HFFc6 (cell line): ENCODE measurements at places on chromosomes 12 and 14.

GRCh38 chr12:66013224-66013623 is 117.3 kb downstream of the LLPH start:
- DNase-seq, result no peak

DNA sequence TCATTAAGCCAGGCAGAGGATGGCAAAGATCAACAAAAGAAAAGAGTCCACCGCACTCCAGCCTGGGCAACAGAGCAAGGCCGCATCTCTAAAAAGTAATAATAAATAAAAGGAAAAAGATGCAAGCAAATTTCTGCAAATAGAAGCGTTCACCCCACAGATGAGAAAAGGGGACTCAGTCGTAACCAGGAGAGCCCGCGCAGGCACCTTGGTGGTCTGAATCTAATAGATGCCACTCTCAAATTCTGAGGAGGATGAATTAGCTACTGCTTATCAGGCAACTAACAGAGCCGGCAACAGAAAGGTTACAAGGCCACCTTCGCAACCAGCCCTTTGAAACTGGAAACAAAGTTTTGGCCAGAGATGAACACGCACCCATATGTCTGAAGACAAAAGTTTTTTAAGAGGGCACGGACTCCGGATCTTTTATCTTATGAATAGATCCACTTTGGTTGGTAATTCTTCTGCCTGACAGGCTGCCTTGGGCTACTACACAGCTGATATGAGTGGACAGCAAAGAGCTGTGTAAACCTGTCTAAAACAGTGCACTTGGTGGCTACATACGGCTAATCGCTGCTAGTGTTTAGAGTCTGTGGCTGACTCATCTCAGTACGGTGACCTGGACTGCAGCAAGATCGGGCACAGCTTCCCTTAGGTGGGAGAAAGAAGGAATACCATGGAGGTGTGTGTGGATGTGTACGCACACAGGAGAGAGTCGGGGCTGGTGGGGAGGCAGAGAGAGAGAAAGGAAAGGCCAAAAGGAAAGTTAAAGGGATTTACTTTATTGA is 32.9 kb upstream of the TTC7B start:
- DNase-seq, result no peak

- DNase-seq, result no peak
These were observed 584.8 kb downstream of the ETNK1 start for GRCh38 chr12:23209793-23210192.

DNA sequence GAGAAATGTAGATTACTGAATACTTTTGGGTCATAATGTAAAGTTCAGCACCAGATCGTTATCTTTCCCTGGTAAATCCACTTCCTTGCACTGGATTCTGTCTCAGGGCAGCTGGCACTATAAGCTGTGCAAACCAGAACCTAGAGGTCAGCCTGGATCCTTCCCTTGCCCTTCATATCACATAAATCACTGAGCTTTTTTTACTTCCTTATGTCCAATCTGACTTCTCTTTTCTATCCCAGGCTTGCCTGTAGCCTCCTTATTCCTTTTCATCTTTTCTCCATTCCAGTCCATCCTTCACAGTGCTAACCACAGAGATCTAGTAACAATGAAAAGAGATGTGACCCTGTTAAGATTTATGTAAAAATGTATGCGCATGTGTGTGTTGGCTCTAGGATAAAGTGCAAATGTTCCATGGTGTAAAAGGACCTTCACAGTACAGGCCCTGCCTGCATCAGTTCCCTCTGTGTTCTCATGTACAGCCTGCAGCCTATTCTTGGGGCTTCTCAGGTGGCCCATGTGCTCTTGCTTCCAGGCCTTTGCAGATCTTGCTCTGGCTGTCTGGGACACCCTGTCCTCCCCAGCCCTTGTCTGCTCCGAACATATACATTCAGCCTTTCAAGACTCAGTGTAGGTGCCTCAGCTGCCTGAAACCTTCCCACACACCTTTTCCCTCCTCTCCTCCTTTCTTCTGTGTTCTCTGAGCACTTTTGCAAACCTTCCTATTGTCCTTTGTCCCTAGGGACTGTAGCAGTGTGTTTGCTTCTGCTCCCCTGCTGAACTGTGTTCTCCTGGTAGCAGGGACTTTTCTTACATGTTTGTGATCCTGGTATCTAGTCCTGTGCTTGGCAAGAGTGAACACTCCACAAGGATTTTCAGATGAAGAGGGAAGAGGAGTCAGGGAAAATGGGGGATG is 30.0 kb downstream of the PELI2 start:
- DNase-seq, result no peak

- DNase-seq, result no peak
These were observed 30.4 kb downstream of the ARMH4 start for GRCh38 chr14:58121530-58122186.

GRCh38 chr12:108117163-108117849 is 11.8 kb upstream of the WSCD2 start:
- no peak for DNase-seq

DNA sequence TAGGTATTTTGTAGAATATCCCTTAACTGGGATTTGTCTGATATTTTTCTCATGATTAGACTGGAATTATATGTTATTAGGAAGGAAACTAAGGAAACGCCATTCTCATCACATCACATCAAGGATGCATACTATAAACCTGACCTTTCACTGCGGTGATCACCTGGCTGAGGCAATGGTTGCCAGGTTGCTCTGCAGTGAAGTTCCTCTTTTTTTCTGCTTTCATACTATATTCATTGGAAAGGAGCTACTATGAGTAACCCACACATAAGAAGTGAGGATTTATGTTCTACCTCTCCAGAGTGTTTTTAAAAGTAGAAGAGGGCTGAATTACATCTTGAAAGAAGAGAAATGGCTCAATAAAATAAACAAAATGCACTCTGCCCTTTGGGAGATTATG is 31.0 kb upstream of the GRIP1 start:
- no peak for DNase-seq

- no peak for DNase-seq
These were observed 62.1 kb upstream of the ESRRB start for GRCh38 chr14:76313852-76314251.

DNA sequence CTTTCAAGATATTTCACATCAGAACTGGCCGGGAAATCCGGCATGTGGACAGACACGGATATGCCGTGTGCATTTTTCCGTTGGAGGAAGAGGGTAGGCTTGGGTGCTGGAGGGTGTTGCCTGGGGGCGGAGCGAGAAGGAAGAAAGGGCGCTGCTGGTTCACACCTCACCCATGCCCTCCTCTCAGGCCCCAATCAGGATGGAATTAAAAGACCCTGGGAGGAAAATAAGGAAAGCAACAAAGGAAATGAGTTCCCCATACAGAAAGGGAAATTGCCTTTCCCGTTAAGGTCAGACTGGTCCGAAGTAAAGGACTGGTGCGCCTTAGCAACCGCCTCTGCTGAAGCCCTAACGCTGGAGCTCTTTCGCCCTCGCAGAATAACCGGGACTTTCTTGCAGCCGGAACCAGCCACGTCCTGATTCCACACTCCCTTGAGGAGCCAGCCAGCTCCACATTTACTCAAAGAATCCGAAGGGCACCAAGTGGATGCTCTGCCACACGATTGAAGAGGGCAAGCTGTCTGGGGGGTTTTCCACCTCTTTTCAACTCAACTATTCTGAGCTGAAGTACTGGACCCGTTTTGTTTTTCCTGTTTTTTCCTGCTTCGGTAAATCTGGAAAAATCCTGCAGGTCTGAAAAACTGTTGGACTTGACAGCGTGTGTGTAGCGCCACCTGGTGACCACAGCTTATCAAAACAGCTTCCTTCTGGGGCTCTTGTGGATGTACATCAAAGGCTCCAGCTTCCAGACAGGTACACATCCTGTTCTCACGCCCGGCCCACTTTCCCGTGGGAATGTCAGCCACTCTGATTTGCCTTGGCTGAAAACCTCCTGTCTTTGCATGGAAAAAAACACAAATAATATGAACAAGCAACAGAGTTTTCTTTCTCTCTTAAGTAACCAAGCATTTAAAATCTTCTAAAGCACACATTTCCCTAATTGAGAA is 37.6 kb upstream of the BCL2L14 start:
- DNase-seq, result peak; percentile 64

DNA sequence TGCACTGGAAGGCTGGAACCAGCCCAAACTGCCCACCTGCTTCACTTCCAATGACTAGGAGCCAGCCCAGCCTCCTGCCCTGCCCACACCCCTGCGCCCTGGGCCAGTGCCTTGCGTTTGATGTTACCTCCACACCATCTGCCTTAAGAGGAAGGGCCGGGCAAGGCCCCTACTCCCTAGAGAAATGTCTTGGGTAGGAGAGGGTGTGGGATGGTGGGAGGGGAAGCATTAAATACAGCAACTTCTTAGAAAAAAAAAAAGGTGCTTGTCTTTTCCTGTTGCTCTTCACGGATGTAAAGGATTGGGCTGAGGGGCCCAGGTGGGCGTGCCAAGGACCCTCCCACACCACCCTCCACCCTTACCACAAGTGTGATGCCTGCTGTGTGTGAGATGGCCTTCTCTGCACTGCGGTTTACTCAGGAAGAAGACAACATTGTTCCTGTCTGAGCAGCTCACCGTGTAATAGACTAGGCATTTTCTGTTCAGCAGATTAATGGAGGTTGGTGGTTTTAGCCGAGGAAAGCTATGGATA is 99.9 kb downstream of the NINJ2 start:
- no peak for DNase-seq

DNA sequence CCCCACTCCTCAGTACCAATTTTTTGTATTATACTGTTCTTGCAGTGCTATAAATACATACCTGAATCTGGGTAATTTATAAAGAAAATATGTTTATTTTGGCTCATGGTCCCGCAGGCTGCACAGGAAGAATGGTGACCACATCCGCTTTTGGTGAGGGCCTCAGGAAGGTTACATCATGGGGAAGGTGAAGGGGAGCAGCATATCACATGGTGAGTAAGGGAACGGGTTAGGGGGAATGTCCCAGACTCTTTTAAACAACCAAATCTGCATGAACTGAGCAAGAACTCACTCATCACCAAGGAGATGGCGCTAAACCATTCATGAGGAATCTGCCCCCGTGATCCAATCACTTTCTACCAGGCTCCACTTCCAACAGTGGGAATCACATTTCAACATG is 40.0 kb downstream of the OSBPL8 start:
- no peak for DNase-seq

GRCh38 chr14:53126731-53127130 is 26.4 kb downstream of the DDHD1 start:
- no peak for DNase-seq

DNA sequence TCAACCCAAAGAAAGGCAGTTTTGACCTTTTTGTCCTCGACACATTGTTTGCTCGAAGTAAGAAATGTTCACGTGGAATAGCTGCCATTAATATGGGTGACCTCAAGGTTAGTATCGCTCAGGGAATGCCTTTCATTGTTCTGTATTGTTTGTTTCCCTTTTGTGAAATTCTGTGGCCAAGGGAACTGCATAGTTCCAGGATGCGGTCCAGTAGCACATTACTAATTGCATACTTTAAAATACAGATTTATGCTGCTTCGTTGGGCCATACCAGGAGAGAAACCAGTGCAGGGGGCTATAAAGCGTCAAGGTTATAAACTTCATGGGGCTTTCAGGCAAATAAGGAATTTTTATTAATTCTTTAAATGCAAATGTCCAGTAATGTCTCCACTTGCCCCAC is 73.3 kb upstream of the USP44 start:
- no peak for DNase-seq

- no peak for DNase-seq
These were observed 35.8 kb downstream of the NCKAP5L start for GRCh38 chr12:49792181-49792970.

DNA sequence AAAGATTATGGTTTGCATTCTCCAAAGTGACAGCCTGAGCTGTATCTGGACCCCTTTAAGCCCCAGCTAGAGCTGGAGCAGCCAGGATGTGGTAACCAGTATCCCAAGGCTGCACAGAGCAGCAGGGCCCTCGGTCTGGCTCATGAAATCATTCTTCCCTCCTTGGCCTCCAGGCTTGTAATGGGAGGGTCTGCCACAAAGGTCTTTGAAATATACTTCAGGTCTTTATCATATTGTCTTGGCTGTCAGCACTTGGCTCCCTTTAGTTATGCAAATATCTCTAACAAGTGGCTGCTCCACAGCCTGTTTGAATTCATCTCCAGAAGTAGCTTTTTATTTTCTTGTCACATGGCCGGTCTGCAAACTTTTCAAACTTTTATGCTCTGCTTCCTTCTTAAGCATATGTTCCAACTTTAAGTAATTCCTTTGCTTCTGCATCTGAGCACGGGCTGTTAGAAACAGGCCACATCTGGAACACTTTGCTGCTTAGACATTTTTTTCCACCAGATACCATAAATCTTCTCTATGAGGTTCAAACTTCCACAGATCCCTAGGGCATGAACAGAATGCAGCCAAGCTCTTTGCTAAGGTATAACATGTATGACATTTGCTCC is 663.4 kb upstream of the MIS18BP1 start:
- DNase-seq, result no peak

DNA sequence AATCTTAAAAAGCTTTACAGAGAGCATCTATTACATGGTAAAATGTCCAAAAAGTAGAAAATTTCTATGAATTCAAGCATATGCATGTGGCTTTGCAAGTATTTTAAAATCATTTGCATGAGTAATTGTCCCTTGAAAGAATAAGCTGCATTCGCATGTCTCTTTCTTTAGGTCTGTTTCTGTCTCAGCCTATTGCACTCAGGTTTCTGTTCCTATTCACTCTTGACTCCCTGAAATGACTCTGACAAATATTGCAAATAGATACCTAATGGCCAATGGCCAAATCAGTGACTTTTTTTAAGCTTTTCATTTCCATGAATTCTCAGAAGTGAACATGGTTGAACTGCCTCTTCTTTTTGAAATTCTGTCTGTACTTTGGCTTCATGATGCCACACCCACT is 6.4 kb upstream of the TTC8 start:
- no peak for DNase-seq

- no peak for DNase-seq
These were observed 214.0 kb downstream of the CHST11 start for GRCh38 chr12:104670439-104671408.

DNA sequence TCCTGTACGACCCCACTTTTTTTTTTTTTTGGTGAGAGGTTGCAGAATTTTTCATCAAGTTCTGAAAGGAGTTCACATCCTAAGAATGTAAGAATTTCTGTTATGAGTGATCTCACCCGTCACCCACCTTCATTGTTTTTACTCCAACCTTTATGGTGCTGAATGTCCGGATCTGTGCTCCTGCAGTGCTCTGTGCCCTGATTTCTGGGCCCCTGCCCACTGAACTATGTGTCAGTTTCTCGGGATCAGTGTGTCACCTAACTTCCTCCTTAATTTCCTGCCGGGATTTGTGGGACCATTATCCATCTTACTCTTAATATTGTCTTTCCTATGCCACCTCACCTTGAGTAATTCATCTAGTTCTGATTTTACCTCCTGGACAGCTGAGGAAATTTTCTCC is 11.6 kb downstream of the RASSF8 start:
- DNase-seq, result no peak

DNA sequence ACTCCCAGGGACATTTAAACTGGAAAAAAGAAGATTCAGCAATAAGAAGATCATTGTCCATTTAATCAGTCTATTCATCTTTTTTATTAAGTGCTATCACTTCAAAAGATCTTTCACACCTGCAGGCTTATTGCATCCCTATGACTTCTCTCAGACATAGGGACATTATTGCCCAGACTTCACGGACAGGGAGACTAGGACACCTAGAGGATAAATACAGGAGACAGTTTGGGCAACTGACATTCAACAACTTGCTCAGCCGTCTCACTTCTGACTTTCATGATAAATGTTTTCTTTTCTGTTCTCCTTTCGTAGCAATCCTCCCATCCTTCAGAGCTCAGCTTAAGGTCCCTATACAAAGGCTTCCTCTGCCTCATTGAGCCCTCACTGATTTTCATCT is 84.3 kb downstream of the TMEM30B start:
- DNase-seq, result no peak
